Stimulated activated CD8-positive, alpha-beta memory T cell treated with anti-CD3 and anti-CD28 coated beads, Interleukin-7, amount 100 ng/mL, for 1 hour (primary cell): ENCODE measurements at places on chromosomes 6 and 20.

GRCh38 chr6:77026341-77026740 is 436.9 kb downstream of the HTR1B start:
- DNase-seq = no peak

GRCh38 chr6:8057793-8058192 is 6.4 kb downstream of the BLOC1S5 start:
- no peak for DNase-seq

- DNase-seq = no peak
These were observed 49.1 kb downstream of the FAM120B start for GRCh38 chr6:170355661-170356060.

DNA sequence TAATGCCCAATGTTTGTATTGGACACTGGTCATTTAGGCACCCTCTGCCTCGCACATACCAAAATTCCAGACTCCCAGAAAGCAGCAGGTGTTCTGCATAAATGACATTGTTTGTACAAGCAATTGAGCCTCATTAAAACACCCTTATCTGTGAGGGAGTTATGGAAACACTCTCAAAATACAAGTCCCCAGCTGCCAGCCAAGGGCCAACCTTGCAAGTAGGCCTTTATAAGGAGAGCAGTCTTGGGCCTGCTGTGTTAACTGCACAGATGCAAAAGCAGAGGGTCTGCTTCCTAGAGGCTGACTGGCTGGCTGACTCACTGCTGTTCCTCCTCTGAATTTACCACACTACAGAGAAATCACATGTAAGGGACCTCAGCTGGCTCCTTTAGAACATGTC is 150.4 kb upstream of the HMGN3 start:
- no peak for DNase-seq

GRCh38 chr6:89554106-89554505 is 84.4 kb downstream of the LYRM2 start:
- DNase-seq = no peak

- DNase-seq = no peak
These were observed 45.4 kb upstream of the ECI2 start for GRCh38 chr6:4180652-4181255.

GRCh38 chr20:55160037-55160436 is 684.6 kb downstream of the DOK5 start:
- DNase-seq = no peak

DNA sequence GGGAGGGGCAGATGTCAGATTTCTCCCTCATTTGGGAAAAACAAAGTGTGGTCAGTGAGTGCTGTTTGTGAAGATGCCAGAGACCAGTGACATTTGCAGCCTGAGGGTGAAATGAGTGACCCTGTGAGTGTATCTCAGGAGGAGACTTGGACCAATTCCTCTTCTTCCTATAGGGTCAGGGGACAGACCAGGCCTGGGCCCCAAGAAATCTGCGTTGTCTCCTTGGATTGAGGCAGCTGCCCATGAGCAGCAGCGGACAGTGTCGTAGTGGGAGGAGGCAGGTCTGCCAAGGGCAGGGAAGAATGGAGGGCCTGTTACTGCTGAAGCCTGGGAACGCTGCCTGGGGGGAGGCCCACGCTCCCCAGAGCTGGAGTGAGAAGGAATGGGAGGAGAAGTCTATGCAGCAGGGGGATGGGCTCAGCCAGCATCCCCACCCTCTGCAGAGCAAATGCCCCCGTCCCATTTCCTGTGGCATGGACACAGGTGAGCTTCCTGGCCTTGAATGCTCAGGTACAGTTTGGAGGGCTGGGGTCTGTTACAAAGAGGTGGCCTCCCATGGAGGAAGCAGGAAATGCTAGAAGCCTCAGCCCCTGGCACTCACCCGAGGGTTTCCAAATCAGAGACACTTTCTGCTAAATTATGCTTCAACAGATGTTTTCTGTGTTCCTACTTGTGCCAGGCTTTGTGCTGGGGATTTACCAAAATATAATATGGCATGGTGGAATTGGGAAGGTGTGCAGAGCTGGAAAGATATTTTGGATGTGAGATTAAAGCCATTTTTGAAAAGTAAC is 29.8 kb downstream of the DAAM2 start:
- DNase-seq = no peak
